ENCODE measurements at places on chromosomes 3 and 15.

DNA sequence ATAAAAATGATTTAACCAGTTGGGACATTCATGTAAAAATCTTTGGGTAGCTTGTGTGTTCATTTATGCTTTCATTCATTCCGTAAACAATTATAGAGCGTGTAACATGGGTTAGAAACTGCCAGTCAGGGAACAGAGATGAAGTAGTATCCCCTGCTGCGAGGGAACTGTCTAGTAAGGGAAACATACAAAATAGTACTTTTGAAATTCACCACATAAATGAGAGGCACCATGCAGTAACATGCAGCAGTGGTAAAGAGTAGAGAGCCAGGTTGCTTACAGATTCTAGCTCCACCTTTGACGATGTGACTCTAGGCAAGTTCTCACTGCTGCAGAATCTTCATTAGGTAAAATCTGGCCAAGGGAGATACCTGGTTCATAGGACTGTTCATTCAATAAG is 938 bp downstream of the DZIP3 start:
- peak; percentile 4 for DNase-seq

DNA sequence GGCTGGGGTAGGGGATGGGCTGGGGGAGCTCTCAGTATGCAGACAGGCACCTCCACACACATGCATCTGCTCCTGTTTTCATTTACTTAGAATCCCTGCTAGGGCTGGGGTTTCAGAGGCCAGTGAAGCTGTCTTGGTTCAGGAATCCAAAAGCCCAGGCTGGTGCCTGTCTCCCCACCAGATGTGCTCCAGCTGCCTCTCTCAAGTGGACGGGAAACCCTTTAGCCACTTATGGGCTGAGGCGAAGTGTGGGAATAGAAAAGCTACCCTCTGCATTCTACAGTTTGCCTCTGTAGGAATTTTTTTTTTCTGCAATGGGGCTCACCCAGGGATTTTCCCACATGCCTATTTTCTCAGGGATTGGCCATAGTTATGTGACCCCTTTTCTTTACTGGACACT is 72.5 kb downstream of the ATP2B2 start:
- no peak for DNase-seq

- no peak for DNase-seq
These were observed 44.9 kb upstream of the CAPN7 start for GRCh38 chr3:15161133-15161532.

- no peak for DNase-seq
These were observed 666 bp downstream of the SNX33 start for GRCh38 chr15:75648156-75649000.

GRCh38 chr3:10950476-10951294 is 41.9 kb upstream of the SLC6A1 start:
- peak; percentile 58 for DNase-seq

DNA sequence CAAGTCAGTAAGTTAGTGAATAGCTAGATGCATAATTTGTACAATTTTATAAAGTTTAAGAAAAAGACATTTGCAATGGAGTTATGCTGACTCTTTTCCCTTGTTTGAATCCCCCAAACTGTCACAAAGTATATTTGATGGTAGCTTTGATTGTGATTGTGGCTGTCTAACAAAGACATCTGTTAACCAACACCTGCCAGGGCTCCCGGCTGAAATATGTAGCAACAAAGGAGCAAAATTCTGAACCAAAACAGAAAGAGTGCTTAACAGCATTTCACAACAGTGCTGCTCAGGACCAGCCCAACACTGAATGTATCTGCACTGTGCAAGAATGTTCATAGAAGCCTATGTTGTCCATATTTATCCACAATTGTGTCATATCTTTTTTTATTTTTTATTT is 39.4 kb downstream of the LEO1 start:
- no peak for DNase-seq

DNA sequence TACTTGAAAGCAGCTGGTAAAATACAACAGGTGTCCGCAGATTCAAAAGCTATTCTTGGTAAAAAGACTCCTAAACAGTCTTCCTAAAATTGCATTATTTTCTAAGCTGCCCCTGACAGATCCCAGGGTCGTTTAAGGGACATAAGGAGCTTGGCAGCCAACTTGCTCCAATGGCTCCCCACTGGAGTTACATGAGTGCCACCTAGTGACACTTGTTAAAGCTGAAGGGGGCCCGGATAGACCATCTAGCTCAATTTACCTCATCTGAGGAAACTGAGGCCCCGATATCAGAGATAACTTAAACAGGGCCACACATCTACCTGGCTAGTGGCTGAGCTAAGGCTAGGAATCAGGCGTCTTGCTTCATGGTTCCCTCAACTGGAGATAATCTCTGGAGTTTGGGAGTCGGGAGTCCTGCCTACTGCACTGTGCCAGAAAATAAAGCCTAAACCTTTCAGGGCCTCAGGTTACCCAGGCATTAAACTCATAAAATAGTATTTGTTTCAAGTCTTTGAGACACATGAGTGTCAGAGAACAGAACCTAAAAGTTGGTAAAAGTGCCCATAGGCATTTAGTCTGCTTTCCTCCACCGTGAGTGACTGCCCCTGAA is 6.5 kb upstream of the TBC1D23 start:
- peak; percentile 59 for DNase-seq

GRCh38 chr3:182967218-182968204 is 12.8 kb downstream of the DCUN1D1 start:
- no peak for DNase-seq

DNA sequence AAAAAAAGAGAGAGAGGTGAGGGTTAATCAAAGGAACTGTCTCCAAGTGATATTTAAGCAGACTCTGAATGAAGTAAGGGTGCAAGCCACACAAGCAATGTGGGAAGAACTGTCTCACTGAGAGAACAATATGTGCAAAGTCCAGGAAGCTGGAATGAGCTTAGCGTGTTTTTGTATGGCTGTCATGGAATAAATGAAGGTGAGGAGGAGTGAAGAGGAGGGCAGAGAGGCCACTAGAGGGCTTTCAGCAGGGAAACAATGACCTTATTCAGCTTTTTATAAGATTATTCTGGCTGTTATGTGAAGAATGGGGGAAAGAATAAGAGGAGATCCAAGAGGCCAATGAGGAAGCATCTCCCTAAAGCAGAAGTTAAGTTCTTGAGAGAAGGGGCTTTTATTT is 86.9 kb upstream of the COL8A1 start:
- no peak for DNase-seq

DNA sequence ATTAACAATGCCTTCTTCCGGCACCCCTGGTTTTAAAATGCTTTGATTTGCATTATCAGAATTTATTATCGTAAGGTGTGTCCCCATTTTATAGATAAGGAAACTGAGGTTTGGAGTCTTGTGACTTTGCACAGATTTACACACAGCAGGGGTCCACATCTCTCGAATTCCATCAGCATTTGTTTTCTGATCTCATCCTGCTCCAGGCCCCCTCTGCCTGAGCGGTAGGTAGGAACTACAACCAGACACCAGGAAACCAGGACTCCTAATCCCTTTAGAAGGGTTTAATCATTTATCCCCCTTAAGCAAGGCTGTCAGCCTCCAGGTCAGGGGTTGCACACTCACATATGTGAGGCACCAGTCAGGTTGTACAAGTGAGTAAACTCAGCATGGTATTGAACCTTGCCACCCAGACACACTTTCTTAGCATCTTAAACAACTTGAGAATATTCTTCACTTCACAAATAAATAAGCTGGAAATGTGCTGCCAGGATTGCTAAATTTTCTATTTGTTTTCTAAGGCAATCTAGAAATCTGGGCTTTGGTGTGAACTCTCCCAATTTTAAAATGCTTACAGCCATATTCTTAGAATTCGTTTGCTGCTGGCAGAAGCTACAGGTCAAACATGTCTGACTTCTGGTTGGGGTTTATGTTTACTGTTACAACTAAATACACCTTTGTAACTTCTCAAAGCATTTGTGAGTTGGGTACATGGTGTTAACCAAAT is 31.7 kb upstream of the CMTM7 start:
- no peak for DNase-seq

DNA sequence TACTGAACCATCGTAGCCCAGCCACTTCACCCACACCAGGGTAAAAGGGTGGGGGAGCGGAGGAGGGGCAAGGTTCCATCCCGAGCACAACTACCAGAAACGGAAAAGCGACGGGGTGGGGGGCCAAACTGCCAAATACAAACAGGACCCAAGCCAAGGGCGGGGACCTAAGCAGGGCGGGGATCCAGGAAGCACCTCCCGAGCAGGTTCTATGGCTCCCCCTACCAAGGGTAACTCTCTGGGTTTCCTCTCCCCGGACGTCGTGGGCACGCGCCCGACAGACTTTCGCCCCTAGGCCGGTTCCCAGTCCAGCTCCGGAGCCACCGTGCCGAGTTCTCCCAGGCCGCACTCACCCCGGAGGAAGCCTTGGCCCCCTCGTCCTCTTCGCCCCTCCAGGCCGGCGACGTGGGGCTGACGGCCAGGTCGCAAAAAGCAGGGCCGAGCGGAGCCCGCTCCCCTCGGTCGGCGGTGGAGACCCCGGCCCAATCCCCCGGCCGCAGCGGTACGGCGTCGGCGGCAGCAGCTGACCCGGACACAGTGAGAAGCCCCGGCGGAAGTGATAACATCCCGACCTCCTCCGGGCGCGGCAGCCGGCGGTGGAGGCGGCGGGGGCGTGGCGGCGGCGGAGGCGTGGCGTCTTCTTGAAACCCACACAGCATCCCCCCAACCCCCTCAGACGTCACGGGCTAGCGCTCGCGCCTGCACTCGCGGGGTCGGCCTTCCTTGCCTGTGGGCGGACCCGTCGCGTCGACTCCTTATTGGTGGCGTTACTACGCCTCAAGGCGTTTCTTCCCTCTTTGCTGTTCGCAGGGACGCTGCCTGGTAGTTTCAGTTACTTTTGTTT is at the start of gene BNIP2:
BNIP2 (minus strand) TSS at position 539 of the 844 bp plus-strand sequence. CDS start 6,863 bp downstream, outside the sequence.
- peak; percentile 98 for DNase-seq

GRCh38 chr3:49903451-49904424 is at the start of gene MST1R:
MST1R (minus strand) TSS chr3:49903873; CDS start chr3:49903609, 264 bp downstream.
- DNase-seq: peak; percentile 87

- DNase-seq: no peak
These were observed 184.0 kb downstream of the BCHE start for GRCh38 chr3:165653130-165653778.

DNA sequence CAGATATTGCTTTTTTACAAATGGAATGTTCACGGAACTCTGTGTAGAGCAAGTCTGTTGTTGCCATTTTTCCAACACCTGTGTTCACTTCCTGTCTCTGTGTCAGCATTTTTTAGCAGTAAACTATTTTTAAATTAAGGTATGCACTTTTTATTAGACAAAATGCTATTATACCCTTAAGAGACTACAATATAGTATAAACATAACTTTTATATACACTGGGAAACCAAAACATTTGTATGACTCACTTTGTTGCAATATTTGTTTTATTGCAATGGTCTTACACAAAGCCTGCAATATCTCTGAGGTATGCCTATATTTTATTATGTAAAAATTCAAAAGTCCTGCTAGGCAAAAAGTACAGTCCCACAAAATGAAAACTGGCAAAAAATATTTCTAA is 39.8 kb upstream of the FGF7 start:
- DNase-seq: peak; percentile 14

DNA sequence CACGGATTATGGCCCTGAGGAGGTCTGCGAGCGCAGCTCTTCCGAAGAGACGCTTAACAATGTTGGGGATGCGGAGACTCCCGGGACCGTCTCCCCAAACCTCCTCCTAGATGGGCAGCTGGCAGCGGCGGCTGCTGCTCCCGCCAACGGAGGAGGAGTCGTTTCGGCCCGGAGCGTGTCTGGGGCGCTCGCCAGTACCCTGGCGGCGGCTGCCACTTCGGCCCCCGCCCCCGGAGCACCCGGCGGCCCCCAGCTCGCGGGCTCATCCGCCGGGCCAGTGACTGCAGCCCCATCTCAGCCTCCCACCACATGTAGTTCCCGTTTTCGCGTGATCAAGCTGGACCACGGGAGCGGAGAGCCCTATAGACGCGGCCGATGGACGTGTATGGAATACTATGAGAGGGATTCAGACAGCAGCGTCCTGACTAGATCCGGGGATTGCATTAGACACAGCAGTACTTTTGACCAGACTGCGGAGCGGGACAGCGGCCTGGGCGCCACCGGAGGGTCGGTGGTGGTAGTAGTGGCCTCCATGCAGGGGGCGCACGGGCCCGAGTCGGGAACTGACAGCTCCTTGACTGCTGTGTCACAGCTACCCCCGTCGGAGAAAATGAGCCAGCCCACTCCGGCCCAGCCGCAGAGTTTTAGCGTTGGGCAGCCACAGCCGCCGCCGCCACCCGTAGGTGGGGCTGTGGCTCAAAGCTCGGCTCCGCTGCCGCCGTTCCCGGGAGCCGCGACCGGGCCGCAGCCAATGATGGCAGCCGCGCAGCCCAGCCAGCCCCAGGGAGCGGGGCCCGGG is 1.6 kb downstream of the TSC22D2 start:
- DNase-seq: peak; percentile 70

DNA sequence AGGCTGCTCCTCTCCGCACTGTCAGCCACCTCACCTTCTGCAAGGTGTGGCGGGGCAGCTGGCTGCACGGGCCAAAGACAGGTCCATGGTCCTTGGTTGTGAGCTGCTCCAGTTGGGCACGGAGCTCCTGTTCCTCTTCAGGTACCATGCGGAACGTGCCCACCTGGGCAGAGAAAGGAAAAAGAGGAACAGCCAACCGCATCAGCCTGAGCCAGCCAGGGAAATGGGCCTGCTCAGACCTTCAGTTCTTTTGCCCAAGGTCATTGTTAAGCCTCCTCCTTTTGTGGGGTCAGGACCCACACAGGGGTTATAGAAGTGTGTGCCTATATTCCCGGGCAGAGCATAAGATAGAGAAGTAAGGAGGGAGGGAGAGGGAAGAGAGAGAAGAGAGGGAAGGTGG is 2.8 kb downstream of the RLBP1 start:
- DNase-seq: no peak

DNA sequence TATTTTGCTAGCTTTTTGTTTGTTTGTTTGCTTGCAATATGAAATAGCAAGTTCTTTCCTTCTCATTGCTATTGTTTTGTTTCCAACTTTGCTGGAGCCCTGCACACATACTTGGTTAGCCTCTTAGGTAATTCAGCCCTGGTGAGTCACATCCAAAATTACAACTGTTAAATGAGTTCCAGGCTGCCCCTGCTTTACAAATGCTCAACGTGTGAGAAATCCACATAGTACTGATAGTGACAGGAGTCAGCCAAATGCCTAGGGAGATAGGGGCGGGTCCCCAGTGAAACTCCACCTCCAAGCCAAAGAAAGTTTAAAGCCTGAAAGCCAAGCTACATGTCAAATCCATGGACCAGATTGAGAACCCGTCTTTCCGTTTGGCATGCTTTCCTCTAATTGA is 81.3 kb upstream of the RNF7 start:
- peak; percentile 75 for DNase-seq

GRCh38 chr15:34952481-34952880 is 17.1 kb downstream of the AQR start:
- DNase-seq: no peak

- DNase-seq: no peak
These were observed 77.1 kb upstream of the SNRPA1 start for GRCh38 chr15:101372149-101372577.

GRCh38 chr3:122973893-122974615 is 53.5 kb downstream of the SEMA5B start:
- DNase-seq: no peak

DNA sequence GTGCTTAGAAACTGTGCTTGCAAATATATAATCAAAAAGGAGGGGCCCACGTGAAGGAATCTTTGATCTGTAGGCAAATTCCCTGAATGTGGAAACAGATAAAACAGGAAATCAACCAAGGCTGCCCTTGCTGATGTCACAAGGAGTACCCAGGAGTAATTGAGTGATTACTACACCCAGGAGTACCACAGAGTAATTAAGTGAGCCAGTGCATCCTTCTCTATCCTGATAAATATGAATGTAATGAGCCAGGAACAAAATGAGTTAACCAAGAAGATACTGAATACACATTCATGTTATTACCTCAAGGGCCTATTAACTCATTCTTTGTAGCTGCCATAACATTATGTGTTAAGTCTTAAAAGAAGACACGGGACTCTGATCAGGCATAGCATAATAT is 87.3 kb upstream of the POU1F1 start:
- DNase-seq: no peak

GRCh38 chr15:85063522-85064079 is 81.9 kb downstream of the PDE8A start:
- no peak for DNase-seq
